ENCODE measurements at places on chromosomes 2 and 18.

DNA sequence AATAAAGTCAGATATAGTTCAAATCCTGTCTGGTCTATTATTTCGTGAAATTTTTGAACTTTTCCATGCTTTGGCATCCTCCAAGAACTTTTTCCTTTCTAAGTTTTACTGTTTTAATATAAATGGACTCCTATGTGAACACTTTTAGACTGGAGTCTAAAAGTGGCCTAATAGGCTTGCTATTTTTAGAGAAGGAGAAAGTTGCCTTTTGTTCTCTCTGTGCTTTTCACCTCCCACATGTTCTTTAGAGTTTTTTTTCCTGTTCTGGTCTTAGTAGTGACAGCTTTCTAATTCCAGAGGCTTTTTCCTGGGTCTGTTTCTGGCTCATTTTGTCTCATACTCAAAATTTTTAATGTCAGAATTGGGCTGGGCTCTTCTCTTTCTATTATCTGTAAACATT lies 72.2 kb downstream of the ADAM23 start:
- no peak for DNase-seq

GRCh38 chr18:45984546-45985235 lies 17.6 kb upstream of the EPG5 start:
- DNase-seq: no peak

- DNase-seq: no peak
These were observed 105.4 kb downstream of the ACKR3 start for GRCh38 chr2:236675051-236675450.

DNA sequence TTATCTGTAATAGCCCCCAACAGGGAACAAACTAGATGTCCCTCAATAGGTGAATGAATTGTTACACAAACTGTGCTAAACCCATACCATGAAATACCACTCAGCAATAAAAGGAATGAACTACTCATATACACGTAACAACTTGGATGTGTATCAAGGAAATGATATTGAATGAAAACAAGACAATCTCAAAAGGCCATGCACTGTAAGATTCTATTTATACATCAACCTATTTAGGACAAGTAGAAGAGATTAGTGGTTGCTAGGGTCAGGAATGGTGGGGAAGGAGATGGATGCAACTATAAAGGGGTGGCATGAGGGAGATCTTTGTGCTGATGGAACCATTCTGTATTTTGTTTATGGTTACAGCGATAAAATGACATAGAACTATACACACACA lies 47.1 kb downstream of the KANSL3 start:
- DNase-seq: no peak

DNA sequence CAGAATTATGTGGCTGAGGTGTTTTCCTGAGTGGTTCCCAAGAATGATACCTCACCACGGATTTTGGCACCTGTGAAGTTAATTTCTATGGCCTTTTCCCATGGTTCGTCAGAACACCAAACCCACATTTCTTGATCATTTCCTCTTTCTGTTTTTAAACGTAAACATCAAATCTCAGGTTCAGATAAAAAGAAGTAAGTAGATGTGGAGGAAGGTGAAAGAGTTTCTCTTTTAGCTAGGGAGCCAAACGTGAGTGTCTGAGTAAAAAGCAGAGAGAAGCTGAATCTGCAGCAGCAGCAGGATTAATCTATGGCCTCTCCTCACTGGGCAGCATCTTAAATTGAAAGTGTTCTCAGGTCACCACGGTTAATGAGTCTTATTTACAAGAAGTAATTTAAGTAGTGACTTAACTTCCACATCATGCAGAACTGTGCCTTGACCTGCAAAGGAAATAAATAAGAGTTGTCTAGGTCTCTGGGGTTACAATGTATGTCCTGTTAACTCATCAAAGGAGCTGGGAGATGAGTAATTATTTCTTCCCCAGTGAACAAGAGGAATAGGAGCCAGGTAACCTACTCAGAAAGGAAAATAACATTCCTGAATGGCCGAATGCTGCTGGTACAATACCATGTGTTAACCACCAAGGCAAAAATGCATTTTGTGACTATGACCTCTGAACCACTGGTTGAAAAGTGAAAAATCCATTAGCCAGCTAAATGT lies 139.6 kb upstream of the NETO1 start:
- no peak for DNase-seq

DNA sequence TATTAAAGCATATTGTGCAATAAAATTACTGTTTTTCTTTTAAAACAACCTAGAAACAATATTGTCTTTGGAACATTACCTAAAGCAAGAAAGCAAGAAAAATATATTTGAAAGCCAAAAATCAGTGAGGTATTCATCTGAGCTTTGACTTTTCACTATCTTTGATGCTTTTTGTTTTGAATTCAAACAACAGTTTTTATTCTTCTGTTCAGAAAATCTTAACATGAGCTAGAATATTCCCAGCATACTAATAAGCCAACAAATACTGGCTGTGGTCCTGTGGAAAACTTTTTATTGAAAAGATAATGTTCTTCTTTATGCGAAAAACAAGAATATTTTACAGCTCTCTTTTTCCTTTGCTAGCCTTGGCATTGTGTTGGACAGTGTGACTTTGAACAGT lies 19.8 kb downstream of the FAM171B start:
- no peak for DNase-seq

DNA sequence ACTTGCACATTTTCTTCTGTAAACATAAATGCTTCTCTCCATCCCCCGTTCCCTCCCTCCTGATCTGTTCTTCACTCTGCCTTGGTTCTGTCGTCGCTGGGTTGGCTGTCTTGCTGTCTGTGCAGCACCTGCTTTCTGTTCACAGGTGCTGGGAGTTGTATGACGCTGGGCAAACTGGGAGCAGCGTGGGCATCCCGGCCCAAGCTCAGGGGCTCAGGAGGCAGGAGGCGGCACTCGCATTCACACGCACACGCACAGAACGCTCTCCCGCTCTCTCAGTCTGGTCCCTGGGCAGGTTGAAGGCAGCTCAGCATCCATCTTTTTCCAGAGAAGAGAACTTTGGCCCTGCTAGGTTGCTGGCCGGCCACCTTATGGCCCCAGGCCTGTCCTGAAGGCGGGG lies 55.7 kb downstream of the GBX2 start:
- no peak for DNase-seq

DNA sequence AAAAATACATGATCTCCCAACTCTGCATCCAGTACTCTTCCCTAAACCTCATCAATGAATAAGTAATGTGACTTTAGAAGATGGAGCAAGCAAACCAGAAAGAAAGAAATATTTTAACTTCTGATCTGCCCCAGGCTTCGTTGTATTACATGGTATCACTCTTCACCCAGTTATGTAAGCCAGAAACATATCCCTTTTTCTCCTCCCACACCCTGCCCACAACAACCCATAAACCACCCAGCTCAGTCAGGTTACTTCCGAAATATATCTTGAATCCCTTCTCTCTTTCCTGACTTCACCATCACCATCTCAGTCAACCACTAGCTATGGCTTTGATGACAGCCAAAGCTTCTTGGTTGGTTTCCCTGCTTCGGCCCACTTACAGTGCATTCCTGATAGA lies 295.8 kb upstream of the PARD3B start:
- no peak for DNase-seq

DNA sequence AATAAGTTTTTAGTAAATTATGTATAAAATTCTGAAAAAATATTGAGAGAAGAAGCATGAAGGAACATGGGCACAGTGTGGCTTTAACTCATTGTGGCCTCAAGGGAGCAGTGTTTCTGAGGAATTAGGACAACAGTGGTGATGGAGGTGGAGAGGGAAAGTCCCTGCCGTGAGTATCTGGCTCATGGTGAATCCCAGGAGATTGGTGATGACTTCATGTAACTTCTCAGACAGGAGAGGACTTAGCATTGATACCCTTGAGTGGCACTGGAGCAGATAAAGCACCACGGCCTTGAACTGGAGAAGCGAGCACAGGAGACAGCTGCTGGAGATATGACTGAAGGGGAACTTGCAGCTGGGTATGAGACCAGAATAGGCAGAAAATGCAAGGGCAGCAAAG lies 35.0 kb upstream of the LRP1B start:
- peak; percentile 86 for DNase-seq

DNA sequence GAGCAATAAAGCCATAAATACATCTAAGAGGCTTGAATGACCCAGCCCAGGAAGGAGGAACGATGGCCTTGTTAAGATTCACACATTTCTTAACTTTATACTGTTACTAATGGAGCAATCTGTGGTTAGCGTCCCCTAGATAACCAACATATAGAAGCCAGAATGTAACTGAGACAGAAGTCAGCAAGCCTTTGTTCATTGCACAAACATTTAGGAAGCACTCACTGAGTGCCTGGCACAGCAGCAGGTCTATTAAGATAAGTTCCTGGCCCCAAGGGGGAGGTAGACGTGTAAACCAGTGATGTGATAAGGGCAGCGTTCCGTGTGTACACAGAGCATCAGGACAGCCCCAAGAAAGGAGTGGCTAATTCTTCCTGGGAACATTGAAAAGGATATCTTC lies 63.6 kb upstream of the ATL2 start:
- no peak for DNase-seq

- DNase-seq: no peak
These were observed 81.8 kb upstream of the CDCA7 start for GRCh38 chr2:173272849-173273248.

DNA sequence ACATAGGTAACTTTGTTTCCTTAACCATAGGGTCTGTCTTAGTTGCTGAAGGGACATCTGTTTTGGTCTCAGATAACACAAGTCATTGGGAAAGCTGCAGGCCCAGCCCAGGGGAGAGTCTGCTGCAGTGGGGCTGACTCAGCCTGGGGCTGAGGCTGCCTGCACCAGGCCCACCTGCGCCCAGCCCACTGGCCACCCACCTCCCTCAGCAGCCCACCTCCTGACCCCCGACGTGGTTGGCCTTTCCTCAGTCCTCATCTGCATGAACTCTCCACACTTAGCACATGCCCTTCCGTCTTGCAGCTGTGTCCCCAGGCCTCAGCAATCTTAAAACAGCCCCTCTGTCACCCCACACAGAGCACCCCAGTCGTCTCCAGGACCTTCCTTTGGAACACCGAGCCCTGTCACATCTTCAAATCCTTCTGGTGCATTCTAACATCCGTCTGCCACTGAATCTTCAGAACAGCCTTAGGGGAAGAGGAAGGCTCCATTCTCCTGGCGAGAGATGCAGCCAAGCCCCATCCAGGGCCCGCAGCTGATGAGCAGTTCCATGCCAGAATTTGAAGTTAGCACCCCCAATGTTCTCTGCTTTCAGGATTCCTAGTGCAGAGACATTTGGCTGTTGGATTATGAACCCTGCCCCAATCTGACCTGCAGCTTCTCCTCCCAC lies 231.4 kb downstream of the SEPTIN10 start:
- no peak for DNase-seq

DNA sequence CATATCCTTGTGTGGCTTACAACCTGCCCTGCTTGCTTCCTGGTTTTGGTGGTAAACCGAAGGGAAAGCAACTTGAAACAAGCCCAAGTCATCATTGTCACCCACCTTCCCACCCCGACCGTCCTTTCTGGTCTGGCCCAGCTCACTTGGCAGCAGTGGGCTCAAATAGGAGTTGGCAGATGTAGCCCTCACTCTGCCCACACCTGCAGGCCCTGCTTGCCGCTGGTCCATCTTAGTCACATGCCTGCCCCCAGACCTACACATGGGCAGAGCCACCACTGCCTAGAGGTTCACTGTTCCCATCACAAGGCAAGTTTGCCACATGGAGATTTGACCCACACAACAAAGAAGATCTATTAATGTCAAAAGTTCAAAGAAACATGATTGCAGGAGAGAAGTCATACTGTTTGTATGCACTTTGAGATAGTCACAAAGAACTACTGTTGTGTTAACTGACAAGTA lies 9.3 kb downstream of the EIPR1 start:
- no peak for DNase-seq

DNA sequence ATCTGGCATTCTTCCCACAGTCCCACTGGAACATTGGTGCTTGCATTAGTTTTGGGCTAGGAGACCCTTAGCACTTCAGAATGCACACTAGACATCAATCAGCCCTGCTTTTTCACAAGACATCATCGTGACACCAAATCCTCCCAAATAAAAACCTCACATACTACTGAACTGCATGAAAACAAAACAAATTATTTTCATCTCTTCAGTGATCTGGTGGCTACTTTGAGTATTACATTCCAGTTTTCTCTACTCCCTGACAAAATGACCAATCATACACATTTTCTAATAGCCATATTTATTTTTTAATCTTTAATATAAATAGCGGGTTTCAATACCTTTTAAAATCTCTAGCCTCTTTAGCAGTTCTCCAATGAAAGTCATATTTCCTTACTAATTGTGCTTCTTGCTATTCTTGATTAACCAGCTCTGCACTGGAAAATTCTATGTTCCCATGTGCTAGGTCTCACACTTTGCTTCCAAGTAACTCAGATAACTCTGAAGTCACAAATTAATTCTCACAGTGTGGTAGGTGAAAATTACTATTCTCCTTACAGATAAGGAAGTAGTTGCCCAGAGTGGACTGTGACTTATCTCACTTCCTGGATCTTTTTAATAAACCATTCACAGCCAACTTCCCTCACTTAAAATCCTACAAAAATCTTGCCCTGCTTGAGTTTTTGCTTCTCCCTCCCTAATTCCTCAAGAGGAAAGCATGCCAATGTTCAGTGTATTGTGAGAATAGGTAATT lies 82.5 kb upstream of the EPB41L3 start:
- no peak for DNase-seq

DNA sequence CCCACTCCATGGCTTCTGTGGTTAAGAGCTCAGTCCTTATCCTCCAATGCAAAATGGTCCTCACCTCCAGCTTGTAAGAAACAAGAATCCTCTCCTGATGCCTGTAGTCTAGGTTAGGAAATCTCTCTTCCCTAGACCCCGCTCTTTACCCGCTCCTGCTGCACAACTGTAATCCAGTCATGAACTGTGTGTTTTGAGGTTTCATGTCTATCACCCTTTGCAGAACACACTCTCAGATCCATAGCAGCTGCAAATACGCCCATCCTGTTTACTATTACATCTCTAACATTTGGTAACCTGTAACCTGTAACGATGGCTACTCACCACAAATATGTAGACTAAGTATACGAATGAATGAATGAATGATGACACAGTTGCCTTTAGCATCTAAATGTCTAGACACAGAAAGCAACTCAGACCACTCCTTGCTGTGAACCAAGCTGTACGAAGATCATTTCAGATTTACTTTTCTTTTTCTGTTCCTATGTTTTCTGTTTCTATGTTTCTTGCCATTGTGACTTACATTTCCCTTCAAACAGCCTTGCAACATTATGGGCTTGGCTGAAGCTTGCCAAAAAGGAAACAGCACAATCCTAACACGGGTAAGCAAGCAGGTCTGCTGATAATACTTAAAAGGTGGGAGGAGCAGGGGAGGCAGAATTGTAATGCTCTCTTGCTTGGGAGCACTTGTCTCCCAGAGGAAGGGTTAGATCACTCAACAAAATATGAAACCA lies 53.7 kb downstream of the EPHA4 start:
- DNase-seq: peak; percentile 93

DNA sequence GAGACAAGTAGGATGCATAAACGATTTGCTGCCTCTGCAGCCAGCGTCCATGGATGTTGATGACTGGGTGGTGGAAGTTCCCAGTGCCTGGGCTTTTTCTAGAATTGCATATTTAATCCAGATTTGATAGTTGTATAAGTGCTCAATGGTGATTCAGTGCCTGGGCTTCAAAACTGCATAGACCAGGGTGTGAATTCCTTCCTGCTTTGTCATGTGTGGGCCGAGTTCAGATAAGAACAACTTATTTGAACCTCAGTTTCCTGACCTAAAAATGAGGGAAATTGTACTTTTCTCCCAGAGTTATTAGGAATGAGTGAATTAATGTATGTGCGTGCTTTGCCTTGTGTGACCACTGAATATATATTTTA lies 154.6 kb downstream of the WDSUB1 start:
- peak; percentile 97 for DNase-seq
